ENCODE measurements at places on chromosomes 5 and 9. TPM values are rescaled to one million over a fixed set of nuclear protein-coding genes. Genes with fewer than 3 reads are reported as not detected.
A peak's percentile ranks its signal among the peaks of the same experiment; 100 is the strongest.

- DNase-seq = peak; percentile 40
These were observed 7.6 kb upstream of the IRF1 start for GRCh38 chr5:132498152-132498551.

Gene TMEM171
- total RNA-seq = under 0.01 TPM

DNA sequence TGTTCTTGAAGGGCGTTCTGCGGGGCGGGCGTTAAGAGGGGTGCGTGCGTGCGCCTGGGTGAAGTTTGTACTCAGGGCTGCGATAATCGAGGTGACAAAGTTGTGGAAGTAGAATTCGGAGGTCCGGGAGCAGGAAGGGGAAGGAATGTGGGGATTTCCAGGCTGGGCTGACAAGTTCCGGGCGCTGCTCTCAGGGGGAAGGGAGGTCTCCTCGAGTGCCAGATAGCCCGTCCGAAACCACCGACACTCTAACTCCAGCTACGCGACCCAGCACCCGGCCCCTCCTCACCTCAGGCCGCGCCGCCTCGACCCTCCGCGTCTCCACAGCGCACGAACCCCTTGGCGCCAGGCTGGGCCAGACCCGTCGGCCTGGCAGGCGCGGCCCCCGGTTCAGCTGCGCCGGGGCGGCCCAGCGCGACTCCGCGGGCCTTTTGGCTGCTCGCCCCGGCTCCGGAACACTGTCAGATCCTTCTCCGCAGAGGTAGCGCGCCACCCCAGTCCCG lies at the start of gene IL6ST:
TSS of gene IL6ST (minus strand) at position 469 of the 503 bp plus-strand sequence. CDS start 18,685 bp downstream, outside the sequence.
- peak; percentile 60 for DNase-seq

Gene QRFP
- total RNA-seq = not detected

- no peak for DNase-seq
These were observed 106.4 kb upstream of the EFNA5 start for GRCh38 chr5:107776922-107777740.

Gene SIT1
- total RNA-seq = not detected

Gene AK8
- total RNA-seq = 0.26 TPM
